ENCODE measurements at places on chromosomes 5 and 9.

GRCh38 chr5:6398570-6399230 is 20.4 kb upstream of the MED10 start:
- no peak for DNase-seq

GRCh38 chr5:156892223-156892622 is 42.1 kb downstream of the PPP1R2B start:
- DNase-seq, result no peak

DNA sequence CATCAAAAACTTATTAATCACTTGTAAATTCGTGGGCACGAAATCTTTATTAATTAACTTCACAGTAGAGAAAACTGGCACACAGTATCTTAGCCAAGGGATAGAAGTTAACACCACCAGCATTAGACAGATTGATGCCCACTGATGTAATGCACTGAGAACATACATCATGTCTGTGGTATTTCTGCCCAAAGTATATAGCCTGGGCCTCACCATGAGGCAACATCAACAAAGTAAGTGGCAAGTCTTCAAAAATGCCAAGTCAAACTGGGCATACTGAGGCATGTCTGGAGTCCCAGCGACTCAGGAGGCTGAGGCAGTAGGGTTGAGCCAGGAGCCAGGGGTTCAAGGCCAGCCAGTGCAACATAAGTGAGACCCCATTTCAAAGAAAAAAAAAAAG is 79.5 kb downstream of the GLIS3 start:
- no peak for DNase-seq

DNA sequence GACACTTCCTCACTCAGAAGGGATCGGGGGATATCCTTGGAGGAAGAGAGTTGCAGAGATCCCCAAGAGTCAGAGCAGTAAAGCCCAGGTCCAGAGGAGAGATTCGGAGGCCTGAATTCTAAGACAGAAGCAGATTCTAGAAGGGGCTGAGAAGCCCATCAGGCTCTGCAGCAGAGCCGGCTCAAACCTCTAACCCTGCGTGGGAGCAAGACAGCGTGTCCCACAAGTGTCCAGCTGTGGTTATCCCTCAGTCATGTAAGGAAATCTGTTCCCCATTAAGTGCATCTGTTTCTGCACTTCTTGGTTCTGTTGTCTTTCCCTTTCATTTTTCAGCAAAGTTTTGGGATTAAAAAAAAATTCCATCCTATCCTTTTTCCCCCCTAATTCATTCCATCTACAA is 4.8 kb upstream of the DIAPH1 start:
- DNase-seq, result no peak

GRCh38 chr5:133732536-133732935 is 120.2 kb upstream of the FSTL4 start:
- no peak for DNase-seq

GRCh38 chr5:79961716-79962574 is 29.1 kb downstream of the MTX3 start:
- DNase-seq, result no peak

GRCh38 chr9:20117986-20118385 is 329.1 kb upstream of the SLC24A2 start:
- no peak for DNase-seq

DNA sequence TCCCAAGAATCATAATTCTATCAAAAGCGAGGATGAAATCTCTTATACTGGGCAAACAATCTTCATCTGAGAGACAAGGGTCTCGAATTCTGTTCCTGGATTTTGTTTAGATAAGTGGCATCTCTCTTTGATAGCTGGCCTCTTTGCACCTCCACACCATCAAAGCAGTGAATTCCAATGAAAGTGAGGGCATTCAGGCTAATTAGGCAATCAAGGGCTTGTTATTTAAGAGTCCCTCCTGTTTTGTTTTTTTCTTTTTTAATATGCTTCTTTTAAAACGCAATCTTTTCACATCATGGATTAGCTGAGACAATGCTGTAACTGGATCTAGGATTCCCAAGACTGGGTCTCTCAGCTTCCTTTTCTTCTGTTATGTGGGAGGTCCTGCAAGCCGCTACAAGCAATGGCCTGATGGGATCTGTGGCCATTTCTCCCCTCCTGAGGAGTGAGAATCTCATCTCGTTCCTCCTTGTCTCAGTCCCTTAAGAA is 67.9 kb downstream of the TNC start:
- DNase-seq, result no peak

DNA sequence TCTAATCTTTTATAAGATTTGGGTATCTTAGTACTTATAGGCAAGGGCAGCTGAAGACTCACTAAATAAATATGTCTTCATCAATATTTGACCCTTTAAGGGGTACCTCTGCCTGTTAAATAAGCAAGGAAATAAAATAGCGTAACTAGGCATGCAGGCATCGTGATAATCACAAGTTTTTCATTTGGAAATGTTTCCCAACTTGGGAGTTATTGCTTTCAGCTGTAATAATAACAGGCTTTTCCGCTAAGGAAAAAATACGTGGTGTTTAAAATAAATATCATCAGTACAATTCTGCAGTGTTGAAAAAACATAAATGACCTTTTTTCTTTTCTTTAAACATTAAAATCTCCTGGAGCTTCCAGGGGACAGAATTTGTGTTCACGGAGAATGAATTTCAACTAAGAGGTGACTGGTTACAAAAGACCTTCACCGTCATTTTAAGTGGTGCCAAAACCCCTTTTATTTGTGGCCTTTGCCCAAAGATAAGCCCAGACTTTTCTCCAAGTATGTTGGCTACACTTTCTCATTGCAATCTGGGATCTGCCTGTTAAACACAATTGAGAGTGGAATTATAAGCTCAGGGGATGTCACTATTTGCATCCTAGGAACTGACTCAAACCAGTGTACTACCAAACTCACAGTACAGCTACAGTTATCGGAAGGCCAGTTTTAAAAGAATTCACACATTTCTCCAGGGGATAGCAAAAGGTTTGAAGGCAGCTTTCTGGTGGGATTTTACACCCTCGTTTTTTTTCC is 218.6 kb downstream of the FBXL7 start:
- DNase-seq, result no peak

DNA sequence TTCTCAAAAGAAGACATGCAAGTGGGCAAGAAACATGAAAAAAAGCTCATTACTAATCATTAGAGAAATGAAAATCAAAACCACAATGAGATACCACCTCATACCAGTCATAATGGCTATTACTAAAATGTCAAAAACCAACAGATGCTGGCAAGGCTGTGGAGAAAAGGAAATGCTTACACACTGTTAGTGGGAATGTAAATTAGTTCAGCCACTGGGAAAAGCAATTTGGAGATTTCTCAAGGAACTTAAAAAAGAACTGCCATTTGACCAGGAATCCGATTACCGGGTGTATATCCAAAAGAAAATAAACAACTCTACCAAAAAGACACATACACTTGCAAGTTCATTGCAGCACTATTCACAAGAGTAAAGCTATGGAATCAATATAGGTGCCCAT is 595.4 kb upstream of the RIOK2 start:
- DNase-seq, result no peak

GRCh38 chr5:77186652-77187370 is 23.7 kb upstream of the PDE8B start:
- DNase-seq, result no peak

DNA sequence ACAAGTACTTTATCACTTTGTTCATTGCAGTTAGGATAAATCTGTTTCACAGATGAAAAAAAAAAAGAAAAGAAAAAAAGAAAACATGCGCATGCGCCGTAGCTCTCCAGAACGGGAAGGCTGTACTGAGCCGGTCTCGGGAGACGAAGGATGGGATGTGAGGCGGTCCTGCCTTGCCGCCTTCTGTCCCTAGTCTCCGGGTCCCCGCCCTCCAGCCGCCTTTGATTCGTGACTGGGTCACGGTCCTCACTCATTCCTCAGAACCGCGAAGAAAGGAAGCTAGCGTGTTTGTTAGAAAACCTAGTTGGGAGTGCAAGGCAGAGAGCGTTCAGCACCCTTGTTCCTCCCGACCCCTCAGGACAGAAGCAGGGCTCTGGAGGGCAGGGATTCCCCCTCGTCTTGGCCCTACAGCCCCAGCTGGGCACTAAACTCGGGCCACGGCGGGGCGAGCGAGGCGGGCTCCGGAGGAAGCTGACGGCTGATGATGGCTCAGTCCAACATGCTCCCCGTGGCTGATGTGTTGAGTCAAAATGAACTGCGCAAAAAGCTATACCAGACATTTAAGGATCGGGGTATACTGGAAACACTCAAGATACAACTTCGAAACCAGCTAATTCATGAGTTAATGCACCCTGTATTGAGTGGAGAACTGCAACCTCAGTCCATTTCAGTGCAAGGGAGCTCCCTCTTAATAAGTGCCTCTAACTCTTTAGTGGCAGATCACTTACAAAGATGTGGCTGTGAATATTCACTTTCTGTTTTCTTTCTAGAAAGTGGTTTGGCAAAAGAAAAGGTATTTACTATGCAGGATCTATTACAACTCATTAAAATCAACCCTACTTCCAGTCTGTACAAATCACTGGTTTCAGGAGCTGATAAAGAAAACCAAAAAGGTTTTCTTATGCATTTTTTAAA is 40.0 kb downstream of the CPLANE1 start:
- no peak for DNase-seq

DNA sequence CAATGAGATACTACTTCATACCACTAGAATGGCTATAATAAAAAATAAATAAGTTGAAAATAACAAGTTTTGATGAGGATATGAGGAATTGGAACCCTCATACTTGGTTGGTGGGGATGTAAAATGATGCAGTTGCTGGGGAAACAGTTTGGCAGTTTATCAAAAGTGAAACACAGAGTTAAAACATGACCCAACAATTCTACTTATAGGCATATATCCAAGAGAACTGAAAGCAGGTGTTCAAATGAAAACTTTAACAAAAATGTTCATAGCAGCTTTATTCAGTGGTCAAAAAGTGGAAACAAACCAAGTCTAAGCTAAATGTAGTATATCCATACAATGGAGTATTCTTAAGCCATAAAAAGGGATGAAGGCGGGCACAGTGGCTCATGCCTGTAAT is 13.1 kb upstream of the LHFPL2 start:
- no peak for DNase-seq

GRCh38 chr9:112180387-112180881 is 5.3 kb upstream of the SUSD1 start:
- DNase-seq, result no peak

GRCh38 chr9:115730396-115730795 is 423.2 kb upstream of the PAPPA start:
- DNase-seq, result no peak

GRCh38 chr5:13540168-13540750 is 404.2 kb downstream of the DNAH5 start:
- DNase-seq, result no peak

DNA sequence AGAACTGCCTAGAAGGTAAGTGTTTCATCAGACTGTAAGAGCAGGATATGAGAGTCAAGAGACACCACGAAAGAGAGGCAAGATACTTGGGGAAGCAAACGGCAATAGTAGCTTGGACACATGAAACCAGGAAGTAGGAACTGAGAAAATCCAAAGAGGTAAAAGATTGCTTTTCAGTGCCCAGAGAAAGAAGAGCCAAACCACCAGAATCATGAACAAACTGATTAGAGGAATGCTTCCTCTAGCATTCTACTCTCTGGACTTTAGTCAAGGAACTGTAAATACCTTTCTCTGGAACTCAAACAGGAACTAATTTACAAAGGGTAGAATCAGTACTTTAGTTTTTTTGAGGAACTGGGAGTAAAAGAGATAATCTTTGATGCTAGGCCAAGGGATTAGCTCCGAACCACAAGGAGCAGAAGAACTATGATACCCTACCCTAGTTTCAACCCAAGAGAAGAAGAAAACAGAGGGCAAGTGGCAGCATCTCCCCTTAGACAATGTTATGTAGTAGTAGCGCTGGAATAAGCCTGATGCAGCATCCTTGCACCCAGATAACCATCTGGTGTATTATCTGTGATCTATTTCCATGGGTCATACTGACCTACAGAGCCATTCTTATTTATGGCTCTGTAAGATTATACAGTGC is 41.3 kb downstream of the EFCAB9 start:
- peak; percentile 0 for DNase-seq

GRCh38 chr9:128920381-128921058 is at the start of gene PHYHD1:
TSS of gene PHYHD1 (plus strand) at chr9:128920982. CDS start at chr9:128922324, 1,342 bp downstream.
- DNase-seq, result no peak

DNA sequence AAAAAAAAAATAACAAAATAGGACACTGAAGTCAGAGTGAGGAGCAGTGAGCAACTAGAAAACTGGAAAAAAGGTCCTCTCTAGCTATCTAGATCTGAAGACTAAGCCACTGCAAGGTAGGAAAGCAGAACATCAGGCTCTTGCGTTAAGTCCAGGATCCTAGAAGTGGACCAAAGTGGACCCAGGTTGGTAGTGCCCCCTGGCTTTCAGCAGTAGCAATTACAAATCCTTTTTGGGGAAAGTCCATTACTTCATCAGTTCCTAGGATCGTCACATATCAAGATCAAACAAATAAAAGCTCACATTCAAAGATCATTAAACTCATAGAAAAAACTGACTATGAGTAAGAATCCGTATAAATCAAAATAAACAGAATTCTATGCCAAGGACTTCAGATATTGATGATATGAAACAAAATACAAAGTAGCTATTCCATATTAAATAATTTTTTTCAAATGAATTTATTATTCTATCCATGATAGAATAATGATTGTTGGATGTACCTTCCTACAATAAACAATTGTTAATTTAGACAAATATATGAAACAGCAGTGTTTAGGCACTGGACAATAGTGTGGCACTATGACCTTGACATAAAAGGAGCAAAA is 6.5 kb upstream of the RICTOR start:
- no peak for DNase-seq

DNA sequence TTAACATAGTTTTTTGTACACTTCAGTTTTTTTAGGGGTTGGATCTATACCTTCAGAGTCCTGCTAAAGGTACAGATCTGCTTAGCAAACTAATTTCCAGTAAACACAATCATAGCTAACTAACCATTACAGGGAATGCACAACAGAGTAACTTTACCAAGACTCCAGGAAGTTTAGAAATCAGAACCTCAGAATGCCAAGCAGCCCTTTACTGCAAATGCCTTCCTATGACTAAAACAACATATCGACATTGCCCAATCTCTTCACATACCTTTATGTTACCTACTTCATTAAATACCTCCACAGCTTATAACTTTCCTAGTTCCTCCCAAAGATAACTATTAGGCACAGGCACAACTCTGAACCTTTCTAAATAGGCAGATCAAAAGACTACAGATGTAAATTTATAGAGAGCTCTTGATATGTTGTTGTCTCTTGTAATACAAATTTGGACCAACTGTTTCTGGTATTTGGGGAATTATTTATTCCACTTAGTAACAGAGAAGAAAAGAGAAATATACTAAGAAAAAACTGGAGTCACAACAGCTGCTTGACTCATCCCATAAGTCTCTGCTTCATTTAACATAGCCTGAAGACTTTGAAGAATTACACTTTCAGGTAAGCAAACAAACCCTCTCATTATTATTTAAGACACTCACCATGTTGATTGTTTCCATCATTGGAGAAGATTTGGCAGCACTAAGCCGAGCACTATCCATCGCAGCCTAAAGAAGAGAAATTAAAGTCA is 46.0 kb upstream of the OR2K2 start:
- DNase-seq, result no peak

DNA sequence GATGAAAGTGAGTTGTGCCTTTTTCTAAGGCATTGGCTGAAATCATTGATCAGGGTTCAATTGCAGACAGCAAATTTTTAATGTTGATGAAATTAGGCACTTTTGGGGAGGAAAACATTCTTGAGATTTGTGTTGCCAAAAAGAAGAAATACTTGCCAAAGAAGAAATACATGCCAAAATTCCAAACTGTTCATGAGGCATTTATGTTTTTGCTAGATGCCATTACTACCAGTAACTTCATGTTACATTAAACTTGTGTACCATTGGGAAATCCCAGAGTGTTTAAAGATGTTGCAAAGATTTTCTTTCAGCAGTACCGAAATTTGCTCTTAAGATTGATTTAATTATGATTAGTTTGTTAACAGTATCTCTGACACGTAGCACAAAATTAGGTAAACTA is 7.0 kb downstream of the XRCC4 start:
- no peak for DNase-seq
